ENCODE measurements at places on chromosomes 7 and 10. TPM values are rescaled to one million over a fixed set of nuclear protein-coding genes. Genes with fewer than 3 reads are reported as not detected.

DNA sequence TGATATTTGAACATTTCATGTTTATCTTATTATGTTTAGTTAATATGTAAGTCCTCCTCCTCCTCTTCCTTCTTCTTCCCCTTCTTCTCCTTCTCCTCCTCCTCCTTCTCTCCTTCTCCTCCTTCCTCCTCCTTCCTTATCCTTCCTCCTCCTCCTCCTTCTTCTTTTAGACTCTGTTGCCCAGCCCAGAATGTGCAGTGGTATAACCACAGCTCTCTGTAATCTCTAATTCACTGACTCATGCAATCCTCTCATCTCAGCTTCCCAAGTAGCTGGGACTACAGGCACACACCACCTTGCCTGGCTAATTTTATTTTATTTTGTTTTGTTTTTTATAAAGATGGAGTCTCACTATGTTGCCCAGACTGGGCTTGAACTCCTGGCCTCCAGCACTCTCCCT, 83.4 kb upstream of the ODAD2 start:
- H3K4me1 ChIP-seq: no peaks in the 10 kb centered on the region
- H3K27me3 ChIP-seq: no peaks in the 10 kb centered on the region
- no peak overlapping the region for H3K4me3 ChIP-seq
- peaks cover 8% of the 10 kb centered on the region for H3K36me3 ChIP-seq
- no peak for DNase-seq
- no peak overlapping the region for H3K27ac ChIP-seq

Gene GPR15LG
- not detected for polyA plus RNA-seq

GRCh38 chr7:3336042-3336665, 35.1 kb downstream of the SDK1 start:
- H3K4me3 ChIP-seq: no peak overlapping the region
- H3K4me1 ChIP-seq: no peaks in the 10 kb centered on the region
- H3K27me3 ChIP-seq: peaks cover 20% of the 10 kb centered on the region

Gene LRRC4
- not detected for polyA plus RNA-seq

- DNase-seq: no peak
- H3K4me1 ChIP-seq: no peaks in the 10 kb centered on the region
- H3K4me3 ChIP-seq: no peak overlapping the region
- H3K36me3 ChIP-seq: no peaks in the 10 kb centered on the region
- no peak overlapping the region for H3K27ac ChIP-seq
Observed at GRCh38 chr7:40866601-40867000, 731.8 kb downstream of the SUGCT start.

Gene ZNF804B
- polyA plus RNA-seq: not detected

DNA sequence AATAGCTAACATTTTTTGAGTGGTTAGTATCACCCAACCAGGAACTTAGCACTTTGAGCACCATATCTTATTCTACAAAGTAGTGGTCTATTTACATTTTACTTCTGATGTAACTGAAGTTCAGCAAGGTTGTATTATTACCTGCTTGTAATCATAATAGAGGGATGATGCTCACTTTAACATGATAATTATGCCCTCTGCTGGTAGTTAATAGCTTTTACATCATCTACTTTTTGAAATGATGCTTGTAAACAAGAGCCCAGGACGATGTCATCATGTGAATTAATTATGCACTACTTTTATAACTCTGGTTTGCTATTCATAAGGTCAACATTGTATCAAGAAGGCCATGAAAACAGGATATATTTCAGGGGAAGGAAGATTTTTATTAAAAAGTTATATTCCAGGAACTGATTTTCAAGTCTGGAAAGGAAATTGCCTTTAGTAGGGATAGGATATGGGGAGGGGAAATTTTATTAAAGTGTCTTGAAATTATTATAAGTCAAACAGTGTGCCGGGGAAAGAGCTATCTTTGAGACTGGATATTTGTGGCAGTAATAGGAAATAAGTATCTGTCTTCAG, 80.3 kb upstream of the SCIN start:
- H3K4me3 ChIP-seq: no peak overlapping the region
- H3K27ac ChIP-seq: no peak overlapping the region
- H3K4me1 ChIP-seq: no peaks in the 10 kb centered on the region
- peak; percentile 21 for DNase-seq
- H3K27me3 ChIP-seq: no peaks in the 10 kb centered on the region

Gene PRKCQ
- polyA plus RNA-seq: 69.2 TPM

- no peak overlapping the region for H3K4me3 ChIP-seq
- H3K36me3 ChIP-seq: no peaks in the 10 kb centered on the region
- H3K4me1 ChIP-seq: no peaks in the 10 kb centered on the region
- H3K27me3 ChIP-seq: peaks cover 2% of the 10 kb centered on the region
- no peak for DNase-seq
Observed at GRCh38 chr7:22793593-22794462, 28.8 kb downstream of the TOMM7 start.

Measured in CD4-positive, CD25-positive, alpha-beta regulatory T cell (primary cell).